ENCODE measurements at places on chromosomes 6 and 20.

DNA sequence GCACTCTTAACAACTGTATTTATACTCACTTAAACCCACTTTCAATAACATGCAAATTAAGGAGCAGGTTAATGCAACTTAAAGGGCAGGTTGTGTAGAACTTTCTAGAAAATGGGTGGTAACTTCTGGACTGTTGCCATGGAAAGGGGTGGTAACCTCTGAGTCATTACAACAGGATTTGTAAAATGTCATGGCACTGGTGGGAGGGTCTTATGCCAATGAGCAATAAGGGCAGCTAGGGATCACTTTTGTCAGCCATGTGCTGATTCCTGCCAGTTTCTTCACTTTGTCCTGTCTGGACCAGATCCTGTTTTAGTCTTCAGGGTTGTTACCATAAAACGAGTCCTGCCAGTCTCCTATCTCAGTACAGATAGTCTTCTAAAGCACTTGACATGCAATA, 560.5 kb upstream of the PTCHD4 start:
- no peak for DNase-seq

DNA sequence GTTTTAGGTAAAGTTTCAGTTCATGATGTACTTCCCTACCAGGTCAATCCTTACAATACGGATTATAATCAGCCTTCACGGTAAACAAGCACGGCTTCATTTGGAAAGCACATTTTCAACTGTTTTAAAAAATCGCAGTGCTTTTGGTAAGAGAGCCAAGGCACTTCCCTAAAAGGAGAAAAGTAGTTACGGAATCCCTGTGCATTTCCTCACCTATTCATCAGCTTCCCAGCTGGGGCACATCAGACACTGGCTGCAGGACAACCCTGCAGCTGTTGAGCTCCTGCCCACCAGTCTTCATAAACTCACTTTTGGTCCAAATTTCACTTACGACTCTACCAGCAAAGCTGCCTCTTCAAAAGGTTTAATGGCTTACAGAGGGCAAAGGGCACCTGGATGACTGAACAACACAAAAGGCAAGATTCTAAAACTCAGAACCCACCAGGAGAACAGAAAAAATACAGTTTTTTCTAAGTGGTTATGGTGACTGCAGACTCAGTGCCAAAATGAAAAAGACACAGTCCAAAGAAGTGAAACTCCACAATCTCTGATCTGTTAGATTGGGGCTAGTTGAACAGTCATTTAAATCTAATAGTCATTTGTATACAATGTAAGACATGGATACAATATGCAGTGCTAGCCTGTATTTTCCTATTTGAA, 7.5 kb downstream of the SNX5 start:
- DNase-seq: no peak

DNA sequence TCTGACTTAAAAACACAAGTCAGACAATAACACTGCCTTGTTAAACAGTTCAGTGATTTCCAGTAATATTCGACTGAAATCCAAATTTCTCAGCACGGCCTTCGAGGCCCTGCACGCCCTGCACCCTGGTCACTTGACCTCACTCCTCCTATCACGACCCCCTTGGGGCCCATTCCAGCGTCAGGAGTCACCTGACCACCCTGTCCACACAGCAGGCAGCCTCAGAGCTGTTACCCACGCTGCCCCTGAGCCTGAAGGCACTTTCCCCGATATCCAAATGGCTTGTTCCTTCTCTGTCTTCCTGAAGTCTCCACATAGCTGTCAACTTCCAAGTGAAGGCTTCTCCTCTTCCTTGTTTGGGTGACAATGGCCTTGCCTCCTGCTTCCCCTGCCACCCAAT, 33.1 kb upstream of the SMOC2 start:
- DNase-seq: no peak

- no peak for DNase-seq
These were observed 191.7 kb downstream of the FOXC1 start for GRCh38 chr6:1801401-1801800.

DNA sequence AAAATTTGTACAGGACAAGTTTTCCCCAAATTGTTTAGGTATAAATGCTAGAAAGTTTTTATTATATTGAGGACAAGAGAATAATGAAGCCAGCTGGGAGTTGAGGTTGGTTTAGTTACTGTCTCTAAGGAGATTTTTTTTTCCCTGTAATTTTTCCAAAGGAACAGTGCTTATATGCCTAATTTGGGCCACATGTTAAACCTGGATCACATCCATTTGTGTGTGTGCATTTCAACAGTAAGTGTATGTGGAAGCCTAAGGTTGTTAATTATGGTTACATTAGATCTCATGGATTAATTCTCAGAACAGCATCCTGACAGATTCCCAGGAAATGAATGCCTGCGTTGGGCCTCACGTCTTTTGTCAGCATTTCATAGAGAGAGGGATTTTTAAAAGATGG, 4.5 kb downstream of the IGF2R start:
- no peak for DNase-seq

DNA sequence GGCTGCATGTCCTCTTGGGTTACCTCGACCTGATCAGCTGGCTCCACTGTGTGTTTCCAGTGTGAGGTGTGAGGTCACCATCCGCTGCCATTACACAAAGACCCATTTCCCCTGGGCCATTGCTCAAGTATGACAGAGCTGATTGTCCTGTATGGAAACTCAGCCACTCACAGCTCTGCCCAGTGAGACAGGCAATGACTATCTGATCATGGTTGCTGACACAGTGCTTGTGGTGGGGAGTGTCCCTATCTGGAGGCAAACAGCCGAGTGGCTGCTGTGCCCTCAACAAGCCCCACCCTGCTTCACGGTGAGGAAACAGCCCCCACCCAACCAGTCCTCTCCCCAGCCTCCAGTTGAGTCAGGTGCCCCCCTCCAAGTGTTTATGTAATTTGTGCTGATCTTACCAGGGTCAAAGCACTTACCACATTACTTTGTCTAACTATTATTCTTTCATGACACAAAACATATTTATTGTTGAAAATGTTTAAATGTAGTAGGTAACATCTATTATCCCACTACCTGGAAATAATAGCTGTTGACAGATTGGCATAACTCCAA, 11.7 kb upstream of the MAPK13 start:
- peak; percentile 74 for DNase-seq

- DNase-seq: peak; percentile 87
These were observed 1.3 kb downstream of the C20orf144 start for GRCh38 chr20:33663161-33664084.

GRCh38 chr6:151179321-151179720, 60.4 kb upstream of the AKAP12 start:
- no peak for DNase-seq

DNA sequence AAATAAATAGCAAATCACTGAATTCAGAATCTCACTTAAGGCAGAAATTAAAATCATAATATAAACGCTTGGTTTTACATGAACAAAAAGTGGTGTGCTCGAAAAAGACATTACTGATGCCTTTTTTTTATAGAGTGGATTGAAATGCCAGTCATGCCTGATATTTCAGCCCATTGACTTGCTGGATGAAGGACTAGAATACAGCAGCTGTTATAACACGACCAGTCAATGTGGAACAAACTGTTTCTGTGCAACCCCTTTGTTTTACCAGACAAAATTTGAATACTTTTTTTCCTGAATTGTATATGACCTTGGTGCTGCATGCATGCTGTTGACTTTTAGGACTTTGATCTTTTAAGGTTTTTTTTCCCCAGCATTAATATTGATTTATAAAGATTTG, 150.0 kb downstream of the QKI start:
- no peak for DNase-seq

- DNase-seq: no peak
These were observed 35.6 kb downstream of the ADGRF4 start for GRCh38 chr6:47733879-47734558.

DNA sequence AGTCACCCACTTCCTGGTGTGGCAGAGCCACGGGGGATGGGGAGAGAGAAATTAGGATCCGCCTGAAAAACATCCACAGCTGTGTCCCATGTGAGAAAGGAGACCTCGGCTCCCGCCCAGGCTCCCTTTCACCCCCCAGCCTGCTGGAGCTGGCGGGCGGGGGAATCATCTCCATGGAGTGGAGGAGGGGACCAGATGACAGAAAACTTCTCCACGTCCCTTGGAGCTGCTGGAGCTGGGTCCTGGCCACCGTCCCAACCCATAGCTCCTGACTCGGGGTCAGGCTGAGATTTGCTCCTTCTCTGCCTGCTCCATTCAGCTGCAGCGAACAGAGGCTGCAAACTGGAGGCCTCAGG, 113.8 kb downstream of the CEBPB start:
- no peak for DNase-seq

- DNase-seq: peak; percentile 68
These were observed 107.2 kb upstream of the FOXA2 start for GRCh38 chr20:22691369-22692118.

- DNase-seq: peak; percentile 47
These were observed 28.4 kb downstream of the WRNIP1 start for GRCh38 chr6:2793534-2794151.

DNA sequence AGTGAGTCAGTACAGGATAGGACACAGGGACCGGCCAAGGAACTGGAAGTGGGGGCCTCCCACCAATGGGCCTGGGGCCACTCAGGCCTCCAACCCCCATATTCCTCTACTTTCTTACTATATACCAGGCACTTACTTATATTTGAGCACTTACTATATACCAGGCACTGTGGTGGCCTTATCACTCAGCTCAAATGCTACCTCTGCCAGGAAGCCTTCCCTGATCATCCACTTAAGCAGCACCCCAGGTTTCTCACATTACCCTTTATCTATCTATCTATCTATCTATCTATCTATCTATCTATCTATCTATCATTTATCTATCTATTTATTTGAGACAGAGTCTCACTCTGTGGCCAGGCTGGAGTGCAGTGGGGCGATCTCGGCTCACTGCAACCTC, 12.3 kb upstream of the UBE2V1 start:
- DNase-seq: no peak

- no peak for DNase-seq
These were observed 341 bp upstream of the MCM9 start for GRCh38 chr6:118935331-118935668.

DNA sequence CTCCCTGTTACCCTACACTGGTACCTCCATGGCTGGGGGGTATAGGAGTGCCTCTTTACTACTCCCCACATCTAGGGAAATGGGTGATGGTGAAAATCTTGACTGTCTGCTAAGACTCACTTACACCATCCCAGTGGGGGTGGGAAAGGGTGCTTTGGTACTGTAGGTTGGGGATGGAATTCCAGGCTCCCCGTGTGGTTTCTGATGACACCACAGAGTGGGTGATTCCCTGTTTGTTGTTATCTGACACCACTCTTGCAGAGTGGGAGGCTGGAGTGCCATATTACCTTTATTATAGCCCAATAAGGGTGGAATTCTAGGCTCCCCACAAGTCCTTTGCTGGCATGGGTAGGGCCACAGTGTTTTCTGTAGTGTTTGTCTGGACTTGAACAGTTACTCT, 264.6 kb upstream of the MAN1A1 start:
- DNase-seq: no peak

DNA sequence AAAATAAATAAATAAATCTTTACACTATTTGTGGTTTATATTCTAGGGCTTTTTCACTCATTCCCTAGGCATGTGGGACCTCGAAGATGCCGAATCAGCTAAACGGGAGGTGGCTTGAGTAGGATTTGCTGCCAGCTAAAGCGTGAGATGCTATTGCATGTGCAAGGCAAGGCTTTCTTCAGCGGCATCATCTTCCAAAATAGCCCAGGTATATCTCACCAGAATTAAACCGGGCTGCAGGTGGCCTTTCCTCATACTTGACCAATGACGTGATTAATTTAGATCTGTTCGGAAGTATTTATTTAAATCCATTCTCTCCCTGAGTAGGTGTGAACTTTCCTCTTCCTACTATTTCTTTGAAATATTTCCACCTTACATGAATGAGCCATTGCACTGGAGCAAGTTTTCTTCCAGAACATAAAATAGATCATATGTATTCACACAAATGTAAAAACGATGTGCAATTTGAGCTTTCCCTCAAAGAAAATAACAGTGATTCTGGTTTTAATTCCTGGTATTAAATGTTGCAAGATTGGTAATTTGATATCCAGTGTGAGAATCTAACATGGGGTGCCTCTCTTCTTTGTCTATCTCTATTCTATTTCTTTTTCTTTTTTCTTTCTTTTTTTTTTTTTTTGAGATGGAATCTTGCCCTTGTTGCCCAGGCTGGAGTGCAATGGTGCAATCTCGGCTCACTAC, 24.3 kb upstream of the ZNF217 start:
- DNase-seq: no peak

DNA sequence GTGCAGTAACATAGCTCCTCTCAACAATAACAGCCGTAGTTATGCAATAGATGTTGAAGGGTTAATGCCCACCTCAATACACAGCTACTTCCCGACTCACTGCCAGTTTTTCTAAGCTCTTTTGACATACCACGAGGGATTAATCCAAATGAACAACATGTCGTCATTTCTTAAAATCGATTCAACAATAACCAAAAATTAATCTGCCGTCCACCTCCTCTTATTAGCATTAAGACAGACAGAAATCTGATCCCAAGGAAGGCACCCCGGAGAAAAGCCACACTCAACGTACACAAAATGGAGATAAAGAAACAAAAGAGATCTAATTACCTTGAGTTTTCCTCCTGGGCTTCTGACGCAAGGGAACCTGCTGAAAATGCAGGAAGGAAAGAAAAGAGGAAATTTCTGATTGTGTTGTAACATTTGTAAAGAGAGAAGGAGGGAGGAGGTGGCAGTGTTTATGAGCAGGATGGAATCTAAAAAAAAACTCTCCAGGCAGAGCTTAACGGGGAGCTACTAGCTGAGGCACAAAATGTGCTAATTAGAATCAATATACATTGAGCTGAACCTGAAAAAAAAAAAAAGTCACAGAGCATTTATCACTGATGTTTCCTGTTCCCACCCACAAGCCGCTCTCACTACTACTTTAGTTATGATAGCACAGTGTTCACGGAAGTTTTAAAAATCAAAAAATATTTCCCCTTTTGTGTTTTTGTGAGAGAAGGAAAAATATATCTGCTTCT, 109.3 kb downstream of the IPCEF1 start:
- DNase-seq: no peak

GRCh38 chr6:7910298-7910653, 312 bp downstream of the TXNDC5 start:
- no peak for DNase-seq

- DNase-seq: no peak
These were observed 87.9 kb downstream of the CEP57L1 start for GRCh38 chr6:109183109-109183650.

DNA sequence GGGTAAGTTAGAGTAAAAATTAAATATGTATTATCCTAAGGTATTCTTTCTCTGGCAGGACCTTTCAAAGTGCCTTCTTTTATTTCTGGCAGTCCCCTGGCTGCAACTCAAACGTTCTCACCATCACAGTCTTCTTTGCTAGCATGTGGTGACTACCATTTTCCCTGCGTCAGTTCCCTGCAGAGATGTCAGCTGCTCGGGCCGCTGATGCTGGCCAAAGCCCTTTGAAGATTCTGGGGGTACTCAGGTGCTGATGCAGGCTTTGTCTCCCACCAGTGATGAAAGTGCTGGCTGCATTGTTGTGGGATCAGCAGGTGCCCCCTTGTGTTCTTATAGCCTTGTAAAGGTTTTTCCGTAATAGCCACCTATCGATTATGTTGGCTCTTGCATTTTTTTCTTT, 140.1 kb downstream of the BTBD3 start:
- DNase-seq: no peak

- DNase-seq: no peak
These were observed 1.6 kb upstream of the TFAP2A start for GRCh38 chr6:10416516-10416862.
